ENCODE measurements at places on chromosomes 5 and 9.

DNA sequence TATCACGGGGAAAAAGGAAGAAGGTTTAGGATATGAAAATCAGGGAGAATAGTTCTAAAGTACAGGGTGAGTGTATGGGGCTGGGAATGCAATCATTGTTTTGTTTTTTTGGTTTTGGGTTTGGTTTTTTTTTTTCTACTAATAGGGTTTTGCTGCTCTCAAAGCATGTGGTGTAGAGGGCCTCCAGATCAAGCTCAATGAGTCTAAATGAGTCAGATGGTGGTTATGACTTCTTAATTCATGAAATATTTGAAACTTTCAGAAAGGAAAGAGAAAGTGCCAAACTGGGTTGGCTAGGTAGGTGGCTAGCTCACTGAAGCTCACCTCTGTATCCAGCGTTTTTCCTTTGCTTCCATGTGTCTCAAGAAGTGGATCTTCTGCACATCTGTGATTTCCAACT is 10.7 kb downstream of the OR1L8 start:
- DNase-seq = no peak

GRCh38 chr9:83359039-83359438 is 179.2 kb downstream of the FRMD3 start:
- no peak for DNase-seq

GRCh38 chr5:83034036-83034435 is 43.2 kb downstream of the TMEM167A start:
- no peak for DNase-seq

GRCh38 chr9:127950513-127951289 is 13.0 kb upstream of the DPM2 start:
- DNase-seq = no peak
